ENCODE measurements at places on chromosomes 3 and 15.
A peak's percentile ranks its signal among the peaks of the same experiment; 100 is the strongest.

GRCh38 chr3:167854846-167855245 lies 119.3 kb downstream of the SERPINI1 start:
- DNase-seq, result no peak

DNA sequence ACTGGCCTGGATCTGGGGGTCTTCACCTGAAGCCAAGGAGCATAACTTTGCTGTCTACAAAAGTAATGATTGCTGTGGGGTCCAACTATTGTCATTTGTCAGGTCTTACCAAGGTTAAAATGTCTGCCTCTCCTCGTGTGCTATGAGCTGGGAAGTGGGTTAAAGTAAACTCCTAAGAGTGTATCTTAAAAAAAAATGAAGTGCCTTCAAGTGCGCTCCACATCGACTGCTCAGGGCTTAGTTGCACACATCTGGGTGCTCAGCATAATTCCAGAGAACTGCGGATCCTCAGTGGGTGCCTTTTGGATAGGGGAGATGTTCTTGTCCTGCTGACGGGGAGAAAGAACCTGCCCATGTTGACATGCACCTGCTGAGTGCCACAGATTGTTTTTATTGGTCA lies 40.9 kb downstream of the EFCAB12 start:
- no peak for DNase-seq

- no peak for DNase-seq
Observed at GRCh38 chr3:86737517-86737916, 253.4 kb downstream of the VGLL3 start.

- DNase-seq, result no peak
Observed at GRCh38 chr3:142965581-142965980, 2.1 kb upstream of the PAQR9 start.

DNA sequence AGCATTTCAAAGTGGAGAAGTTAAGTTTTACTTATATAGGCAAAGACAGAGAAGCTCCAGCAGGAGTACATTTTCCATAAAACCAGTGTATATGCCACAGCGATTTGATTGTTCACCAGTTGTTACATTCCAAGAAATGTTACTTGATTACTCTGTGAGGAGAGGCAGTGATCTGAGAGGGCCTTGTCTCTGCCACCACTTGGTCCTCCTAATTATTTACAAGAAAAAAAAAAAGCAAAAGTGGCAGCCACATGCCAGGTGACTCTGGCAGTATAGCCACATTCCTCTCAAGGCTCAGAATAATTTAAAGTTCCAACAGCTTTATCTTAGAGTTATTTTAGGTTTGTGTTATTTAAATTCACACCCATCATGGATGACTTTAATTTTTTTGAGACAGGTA lies 1077.8 kb downstream of the ZPLD1 start:
- DNase-seq, result no peak

GRCh38 chr15:49421991-49422390 lies 1.1 kb upstream of the FGF7 start:
- peak; percentile 39 for DNase-seq

- DNase-seq, result no peak
Observed at GRCh38 chr3:4294616-4295327, 8.4 kb upstream of the SETMAR start.

DNA sequence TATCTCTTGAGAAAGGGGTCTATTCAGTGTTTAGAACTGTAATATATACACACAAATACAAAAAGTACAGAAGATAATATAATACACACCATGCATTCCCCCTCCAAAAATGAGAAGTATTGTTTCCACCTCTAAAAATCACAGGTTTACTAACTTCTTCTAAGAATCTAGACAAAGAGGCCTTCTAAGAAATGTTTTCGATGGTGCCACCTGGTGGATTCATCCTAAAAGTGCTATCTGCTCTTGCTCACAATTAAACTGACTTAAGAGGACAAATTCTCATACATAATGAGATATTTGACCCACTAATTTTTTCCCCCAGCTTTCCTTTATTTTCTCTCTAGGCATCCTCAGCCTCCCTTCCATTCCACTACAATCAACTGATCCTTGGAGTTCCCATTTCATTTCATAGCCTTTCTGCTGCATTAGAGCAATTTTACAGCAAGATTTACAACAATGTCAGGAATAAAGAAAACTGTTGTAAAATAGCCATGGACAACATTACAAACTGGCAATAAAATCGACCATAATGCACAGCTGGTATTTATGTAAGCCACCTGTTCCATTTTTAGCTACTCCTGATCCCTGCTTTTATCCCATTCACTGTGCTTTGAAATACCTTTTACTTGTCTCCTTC lies 124.6 kb downstream of the ARRDC4 start:
- peak; percentile 7 for DNase-seq

- DNase-seq, result no peak
Observed at GRCh38 chr3:186613637-186614265, 891 bp downstream of the AHSG start.

DNA sequence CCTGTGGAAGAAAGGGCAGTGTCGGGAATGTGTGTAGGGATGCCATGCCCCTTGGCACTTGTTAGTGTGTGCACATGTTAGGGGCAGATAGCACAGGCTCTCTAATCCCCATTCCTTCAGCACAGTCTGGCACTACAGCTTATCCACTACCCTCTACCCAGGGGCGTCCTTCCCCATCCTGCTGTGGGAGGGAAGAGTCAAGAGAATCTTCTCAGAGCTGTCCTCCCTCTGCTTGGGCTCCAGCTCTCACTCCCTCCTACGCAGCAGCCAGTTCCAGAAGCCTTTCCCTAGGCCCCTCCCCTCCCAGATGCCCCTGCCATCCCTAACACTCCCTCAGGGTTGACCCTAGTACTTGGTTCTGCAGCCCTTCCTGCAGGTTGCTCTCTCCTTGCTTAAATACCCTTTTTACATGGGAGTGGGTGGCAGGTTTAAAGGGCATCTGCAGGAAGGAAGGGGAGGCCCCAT lies 815 bp upstream of the GRM2 start:
- no peak for DNase-seq

GRCh38 chr15:69973102-69973714 lies 124.5 kb downstream of the TLE3 start:
- no peak for DNase-seq

GRCh38 chr3:162512488-162512887 lies 1015.9 kb downstream of the OTOL1 start:
- no peak for DNase-seq

- no peak for DNase-seq
Observed at GRCh38 chr15:100242989-100243388, 98.8 kb downstream of the ADAMTS17 start.
